Thyroid gland (tissue), 4 donors: ENCODE measurements at places on chromosomes 7 and 10.

GRCh38 chr10:65660006-65660405 lies 1265.8 kb upstream of the LRRTM3 start:
- no peak for DNase-seq

DNA sequence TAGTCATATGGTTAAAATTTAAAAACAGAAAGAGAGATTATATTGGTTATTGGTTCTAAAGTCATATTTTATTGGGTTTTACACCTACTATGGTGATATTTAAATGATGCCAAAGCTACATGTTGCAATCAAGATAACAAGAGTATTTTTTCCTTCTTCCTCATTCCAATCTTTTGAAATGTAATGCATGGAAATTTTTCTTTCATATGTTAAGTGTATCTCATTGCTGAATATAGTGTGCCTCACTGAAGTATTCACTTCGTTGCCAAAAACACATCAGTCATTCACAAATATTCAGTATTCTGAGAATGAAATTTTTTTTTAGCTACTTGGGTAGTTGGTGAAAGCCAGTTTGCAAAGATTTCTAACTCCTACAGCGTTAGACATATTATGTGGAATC lies 19.5 kb downstream of the HDAC9 start:
- no peak for DNase-seq

- no peak for DNase-seq
These were observed 9.8 kb downstream of the RHBDD2 start for GRCh38 chr7:75888464-75889222.

- DNase-seq = peak; percentile 20
These were observed 316.5 kb downstream of the ADARB2 start for GRCh38 chr10:1420661-1421362.

GRCh38 chr10:120483651-120484301 lies 26.7 kb downstream of the PLPP4 start:
- no peak for DNase-seq

DNA sequence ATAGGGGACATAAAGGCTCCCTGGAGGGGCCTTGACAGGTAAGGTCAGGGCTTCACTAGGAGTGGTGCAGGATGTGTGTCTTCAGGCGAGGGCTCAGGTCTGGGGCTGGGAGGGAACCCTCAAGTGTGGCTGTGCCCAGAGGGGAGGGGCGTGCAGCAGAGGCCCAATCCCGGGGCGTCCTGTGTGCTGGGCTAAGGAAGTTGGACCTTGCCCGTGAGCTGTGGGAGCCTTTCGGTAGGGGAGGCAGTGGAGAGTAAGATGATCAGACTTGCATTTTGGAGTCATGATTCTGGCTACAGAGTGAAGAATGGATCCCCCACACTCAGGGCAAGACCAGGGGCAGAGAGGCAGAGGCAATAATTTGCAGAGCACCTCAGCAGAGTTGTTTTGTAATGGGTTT lies 145.4 kb downstream of the BUB3 start:
- no peak for DNase-seq

- peak; percentile 17 for DNase-seq
These were observed 254.9 kb downstream of the KIAA1217 start for GRCh38 chr10:24463611-24464426.

DNA sequence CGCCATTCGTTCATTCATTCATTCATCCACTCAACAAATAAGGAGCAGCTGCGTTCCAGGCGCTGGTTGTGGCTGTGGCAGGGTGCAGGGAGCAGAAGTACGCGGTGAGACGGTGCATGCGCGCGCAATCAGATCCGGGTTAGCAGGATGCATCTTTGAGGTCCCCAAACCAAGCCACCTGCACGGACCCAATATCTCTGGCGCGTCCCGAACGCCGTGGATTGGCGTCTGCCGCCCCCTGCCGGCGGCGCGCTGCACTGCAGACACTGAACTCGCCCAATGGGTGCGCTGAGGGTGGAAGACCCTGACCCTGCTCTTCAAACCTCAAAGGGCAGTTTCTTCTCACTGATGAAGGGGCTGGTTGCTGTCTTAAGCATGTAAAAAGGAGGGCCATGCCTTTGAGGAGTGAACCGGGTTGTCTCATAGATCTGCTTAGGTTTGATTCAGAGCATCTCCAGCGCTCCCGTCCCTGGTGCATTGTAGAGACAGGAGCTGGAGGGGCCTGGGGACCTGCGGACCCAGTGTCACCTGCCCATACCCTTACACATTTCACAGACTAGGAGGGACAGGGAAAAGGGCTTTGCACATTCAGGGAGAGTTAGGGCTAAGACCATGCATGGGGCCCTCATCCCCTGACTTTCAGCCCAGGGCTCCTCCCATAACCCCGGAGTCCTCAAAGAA lies 102.5 kb downstream of the RAMP3 start:
- DNase-seq = peak; percentile 52

- no peak for DNase-seq
These were observed 53.6 kb upstream of the PRR15 start for GRCh38 chr7:29510028-29510427.

GRCh38 chr10:63229161-63229560 lies 96.0 kb downstream of the NRBF2 start:
- no peak for DNase-seq

DNA sequence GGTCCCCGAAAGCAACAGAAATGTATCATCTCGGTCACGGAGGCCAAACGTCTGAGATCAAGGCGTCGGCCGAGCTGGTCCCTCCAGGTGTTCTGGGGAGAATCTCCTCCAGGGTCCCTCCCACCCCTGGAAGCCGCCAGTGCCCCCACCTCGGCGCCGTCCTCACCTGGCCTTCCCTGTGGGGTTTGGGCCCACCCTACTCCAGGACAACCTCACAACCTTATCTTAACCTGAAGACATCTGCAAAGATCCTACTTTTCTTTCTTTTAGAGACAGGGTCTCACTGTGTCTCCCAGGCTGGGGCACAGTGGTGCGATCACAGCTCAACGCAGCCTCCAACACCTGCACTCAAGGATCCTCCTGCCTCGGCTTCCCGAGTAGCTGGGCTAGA lies 33.4 kb downstream of the ADAP1 start:
- no peak for DNase-seq

GRCh38 chr10:63710703-63711102 lies 189.5 kb downstream of the REEP3 start:
- no peak for DNase-seq

- no peak for DNase-seq
These were observed 21.1 kb downstream of the SLC29A4 start for GRCh38 chr7:5303591-5304505.

DNA sequence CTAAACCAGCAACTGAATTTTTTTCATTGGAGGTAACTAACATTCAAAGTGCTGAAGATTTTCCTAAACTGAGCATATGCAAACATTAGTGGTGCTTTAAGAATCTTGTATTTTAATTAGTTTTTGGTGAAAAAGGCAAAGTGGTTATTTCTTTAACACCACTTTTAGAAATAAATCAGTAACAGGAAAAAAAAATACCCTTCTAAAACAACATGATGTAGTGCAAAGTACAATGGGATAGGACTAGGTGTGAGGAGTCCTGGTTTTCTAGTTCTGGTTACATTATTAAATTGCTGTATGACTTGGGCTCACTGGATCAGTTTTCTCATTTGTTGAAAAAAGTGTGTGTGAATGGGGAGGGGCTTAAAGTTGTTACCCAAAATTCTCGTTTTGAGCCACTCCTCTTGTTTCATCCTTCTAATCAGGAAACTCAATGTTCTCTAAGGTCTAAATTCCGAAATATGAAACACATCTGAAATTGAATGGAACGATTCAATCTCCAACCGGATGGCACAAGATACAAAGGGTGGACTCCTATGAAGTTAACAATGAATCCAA lies 1.8 kb downstream of the WASL start:
- no peak for DNase-seq

- peak; percentile 50 for DNase-seq
These were observed 27.3 kb upstream of the IFRD1 start for GRCh38 chr7:112422842-112423496.

DNA sequence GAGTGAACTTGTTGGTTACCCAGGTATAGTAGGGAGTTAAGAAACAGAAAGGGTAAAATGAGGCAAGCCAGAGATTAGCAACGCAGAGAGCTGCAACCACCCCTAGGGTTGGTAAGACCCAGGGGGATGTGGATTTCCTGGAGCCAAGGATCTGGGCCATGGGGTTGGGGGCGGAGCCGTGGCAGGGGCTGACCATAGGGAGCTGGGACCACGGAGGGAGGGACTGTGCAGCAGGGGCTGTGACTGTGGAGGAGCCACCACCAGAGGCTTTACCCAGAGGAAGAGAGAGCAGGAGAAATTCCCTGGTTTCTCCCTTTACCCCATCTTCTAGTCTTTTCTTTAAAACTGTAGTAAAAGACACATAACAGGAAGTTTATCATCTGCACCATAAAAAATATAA lies 58.6 kb upstream of the BAIAP2L1 start:
- DNase-seq = no peak

DNA sequence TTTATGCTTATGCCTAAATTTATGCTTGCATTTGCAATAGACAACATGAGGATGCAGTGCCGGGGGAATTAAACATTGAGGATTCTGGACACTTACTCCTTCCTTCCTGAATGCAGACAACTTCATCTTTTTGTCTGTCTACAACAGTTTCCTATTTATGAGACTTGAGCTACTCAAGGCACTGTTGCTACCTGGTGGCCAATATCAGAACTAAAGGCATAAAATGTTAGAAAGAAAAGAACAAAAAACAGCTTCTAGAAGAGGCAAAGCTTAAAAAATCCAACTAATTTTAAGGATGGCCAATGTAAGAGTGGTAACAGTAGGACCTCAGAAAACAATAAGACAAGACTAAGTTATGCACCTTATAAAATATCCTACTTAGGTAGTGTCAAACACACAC lies 144.5 kb upstream of the PTN start:
- no peak for DNase-seq

GRCh38 chr10:123755061-123755460 lies 88.9 kb downstream of the GPR26 start:
- DNase-seq = no peak

GRCh38 chr7:2192831-2193534 lies 39.8 kb downstream of the MAD1L1 start:
- no peak for DNase-seq

DNA sequence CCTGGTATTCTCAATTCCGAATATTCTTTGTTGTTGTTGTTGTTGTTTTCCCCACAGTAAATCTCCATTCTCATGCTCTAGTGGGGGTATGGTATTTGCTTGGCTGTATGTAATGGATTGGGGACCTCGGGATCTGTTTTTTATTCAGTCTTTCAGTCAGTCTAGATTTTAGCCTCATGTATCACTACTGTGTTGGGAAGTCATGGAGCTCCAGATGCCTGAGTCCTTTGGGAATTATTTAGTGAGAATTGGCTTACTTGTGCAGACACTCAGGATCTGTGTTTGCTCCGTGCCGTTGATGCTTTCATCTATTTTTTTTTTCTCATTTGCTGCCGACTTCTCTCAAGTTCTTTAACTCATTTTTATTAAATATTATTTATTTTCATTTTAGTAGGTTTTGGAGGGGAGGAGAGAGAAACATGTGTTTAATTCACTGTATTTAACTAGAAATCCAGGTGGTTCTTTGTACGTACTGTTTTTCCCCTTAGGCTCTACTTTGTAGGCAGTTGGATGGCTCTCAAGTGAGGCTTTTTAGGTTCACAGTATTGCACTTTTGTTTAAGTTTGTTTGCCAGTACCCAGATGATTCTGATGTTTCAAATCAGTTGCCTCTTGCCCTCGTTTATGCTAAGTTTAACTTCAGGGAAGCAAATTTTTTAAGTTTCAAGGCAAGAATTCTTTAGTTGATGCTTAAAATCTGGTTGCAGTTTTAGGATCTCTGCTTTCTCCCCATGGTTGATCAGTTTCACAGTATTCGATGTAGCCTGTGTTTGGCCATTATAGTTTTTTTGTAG lies 36.9 kb downstream of the ZNRF2 start:
- no peak for DNase-seq

DNA sequence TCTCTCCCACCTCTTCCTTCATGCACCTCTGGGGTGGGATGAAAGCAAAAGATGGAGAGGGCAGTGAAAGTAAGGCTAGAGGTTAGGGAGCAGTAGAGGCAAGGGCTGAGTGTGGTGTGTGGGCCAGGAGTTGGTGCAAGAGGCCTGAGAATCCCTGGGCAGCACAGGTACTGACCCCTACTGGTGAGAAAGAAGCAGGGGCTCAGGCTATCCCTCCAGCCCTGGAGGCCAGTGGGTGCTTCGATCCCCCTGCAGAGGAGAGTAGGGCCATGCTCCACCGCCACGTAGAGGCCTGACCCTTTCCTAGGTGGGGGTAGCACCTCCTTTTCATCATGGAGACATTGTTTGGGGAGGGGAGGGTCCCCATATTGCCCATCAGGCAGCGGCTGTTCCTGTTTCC lies 9.8 kb downstream of the CDHR1 start:
- no peak for DNase-seq

- peak; percentile 11 for DNase-seq
These were observed 28.4 kb upstream of the CRHR2 start for GRCh38 chr7:30710669-30711068.

DNA sequence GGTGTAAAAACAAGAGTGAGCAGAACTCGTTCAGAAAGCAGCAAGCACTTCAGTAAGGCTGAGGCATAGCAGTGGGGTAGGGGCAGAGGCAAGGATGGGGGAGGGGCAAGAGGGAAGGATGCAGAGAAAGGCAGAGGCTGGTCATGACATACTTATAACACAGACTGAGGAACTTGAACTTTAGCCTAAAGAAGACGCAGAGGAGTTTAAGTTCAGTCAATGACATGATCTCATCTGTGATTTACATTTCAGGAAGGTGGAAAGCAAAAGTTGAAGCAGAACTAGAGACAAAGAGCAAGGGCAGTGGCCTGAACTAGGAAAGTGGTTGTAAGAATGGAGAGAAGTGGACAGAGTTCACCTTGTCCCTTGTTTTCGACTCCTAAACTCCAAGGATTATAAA lies 15.8 kb downstream of the MACC1 start:
- no peak for DNase-seq

GRCh38 chr7:92633211-92633906 lies 43.2 kb upstream of the FAM133B start:
- DNase-seq = no peak
